ENCODE measurements at places on chromosomes 4 and X. TPM values are rescaled to one million over a fixed set of nuclear protein-coding genes. Genes with fewer than 3 reads are reported as not detected.

The DCAF4L1 gene
- total RNA-seq, result 0.32 TPM

The AFAP1 gene
- total RNA-seq, result 21.8 TPM

The SMIM14 gene
- 15.5 TPM for total RNA-seq

The ITIH6 gene
- total RNA-seq, result not detected

The ZFP92 gene
- total RNA-seq, result 0.55 TPM

The TRPC3 gene
- total RNA-seq, result not detected

The TMEM255A gene
- total RNA-seq, result 0.76 TPM

The KDM6A gene
- 51.2 TPM for total RNA-seq

The ZFYVE28 gene
- total RNA-seq, result 31.4 TPM

The POU4F2 gene
- not detected for total RNA-seq

The ARMCX1 gene
- 0.39 TPM for total RNA-seq

The GAGE12J gene
- total RNA-seq, result not detected

The SHOX gene
- total RNA-seq, result not detected

The EXOC1L gene
- total RNA-seq, result not detected

The GLRA2 gene
- not detected for total RNA-seq

The PNMA6A gene
- total RNA-seq, result 0.23 TPM

The GASK1B gene
- 0.70 TPM for total RNA-seq

The EMCN gene
- not detected for total RNA-seq

The IBSP gene
- total RNA-seq, result not detected

GRCh38 chrX:69113723-69114122, 51.5 kb downstream of the PJA1 start:
- DNase-seq, result no peak

DNA sequence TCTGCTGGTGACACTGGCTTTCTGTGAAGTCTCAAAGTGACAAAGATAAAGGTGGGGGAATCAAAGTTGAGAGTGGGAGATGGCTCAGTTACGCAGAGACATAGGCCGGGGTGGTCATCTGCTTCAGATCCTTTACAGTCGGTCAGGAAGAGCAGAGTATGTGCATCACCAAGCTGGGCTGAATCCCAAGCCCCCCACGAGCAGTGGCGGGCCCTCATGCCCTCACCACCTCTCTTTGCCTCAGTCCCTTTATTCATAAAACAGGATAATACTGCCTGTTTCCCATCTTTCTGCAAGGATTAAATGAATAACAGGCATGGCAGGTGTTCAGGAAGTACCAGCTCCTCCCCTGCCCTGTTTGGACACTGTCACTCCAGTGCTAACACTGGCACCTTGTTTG, 135.6 kb downstream of the EVC2 start:
- no peak for DNase-seq

GRCh38 chr4:118811832-118812231, 24.1 kb downstream of the SEC24D start:
- no peak for DNase-seq

DNA sequence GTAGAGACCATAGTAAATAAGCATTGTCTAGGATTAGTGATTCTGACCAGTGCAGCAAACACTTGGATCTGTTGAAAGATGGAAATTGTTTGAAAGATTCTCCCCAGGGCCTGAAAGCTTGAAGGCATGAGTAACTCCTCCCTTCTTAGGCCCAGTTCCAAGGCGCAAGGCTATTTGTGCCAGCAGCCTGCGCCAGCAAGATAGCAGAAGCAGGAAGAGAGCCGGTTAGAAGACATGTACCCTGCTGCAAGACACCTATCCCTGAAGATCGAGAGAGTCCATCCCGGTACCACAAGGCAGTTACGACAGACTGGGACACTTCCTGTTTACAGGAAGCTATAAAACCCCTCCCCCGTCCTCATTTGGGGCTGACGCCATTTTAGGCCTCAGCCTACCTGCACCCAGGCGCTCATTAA, 72.4 kb upstream of the JADE1 start:
- no peak for DNase-seq

GRCh38 chrX:140157143-140157542, 191.8 kb upstream of the CXorf66 start:
- no peak for DNase-seq

GRCh38 chr4:144872508-144873225, 225.3 kb downstream of the ANAPC10 start:
- DNase-seq, result no peak

- DNase-seq, result no peak
Observed at GRCh38 chr4:184347251-184348239, 126.8 kb downstream of the IRF2 start.

DNA sequence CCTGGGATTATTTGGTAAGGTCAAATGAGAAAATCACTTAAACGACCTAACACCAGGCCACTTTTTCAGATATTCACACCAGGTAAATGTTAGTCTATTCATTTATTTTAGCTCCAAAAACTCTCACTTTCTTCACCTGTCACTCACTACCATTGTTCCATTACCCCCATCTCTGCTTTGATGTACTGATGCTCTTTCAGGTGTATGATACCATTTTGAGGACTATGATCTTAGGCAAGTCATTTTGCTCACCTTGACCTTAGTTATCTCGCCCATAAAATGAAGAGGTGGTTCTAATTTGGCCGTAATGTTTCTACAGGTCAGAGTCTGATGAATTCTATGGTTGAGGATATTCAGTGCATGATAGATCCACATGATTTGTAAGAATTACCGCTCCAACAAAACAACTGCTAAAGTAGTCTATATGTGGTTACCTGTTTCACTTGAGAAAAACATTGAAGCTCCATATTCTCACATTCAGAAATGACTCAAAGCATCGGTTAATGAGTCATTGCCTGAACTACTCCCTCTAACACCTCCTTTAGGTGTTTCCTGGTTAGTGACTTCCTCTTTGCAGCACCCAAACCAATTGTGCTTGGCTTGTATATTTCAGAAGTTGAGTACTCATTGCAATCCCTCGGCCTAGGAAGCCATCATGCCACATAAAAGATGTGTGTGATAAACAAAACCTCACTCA, 4.5 kb downstream of the DTHD1 start:
- DNase-seq, result peak; percentile 81

- no peak for DNase-seq
Observed at GRCh38 chrX:39983715-39984114, 114.0 kb downstream of the BCOR start.

- DNase-seq, result peak; percentile 40
Observed at GRCh38 chr4:42519803-42520417, 122.6 kb downstream of the SHISA3 start.

GRCh38 chr4:120202222-120202621, 135.6 kb upstream of the MAD2L1 start:
- no peak for DNase-seq

DNA sequence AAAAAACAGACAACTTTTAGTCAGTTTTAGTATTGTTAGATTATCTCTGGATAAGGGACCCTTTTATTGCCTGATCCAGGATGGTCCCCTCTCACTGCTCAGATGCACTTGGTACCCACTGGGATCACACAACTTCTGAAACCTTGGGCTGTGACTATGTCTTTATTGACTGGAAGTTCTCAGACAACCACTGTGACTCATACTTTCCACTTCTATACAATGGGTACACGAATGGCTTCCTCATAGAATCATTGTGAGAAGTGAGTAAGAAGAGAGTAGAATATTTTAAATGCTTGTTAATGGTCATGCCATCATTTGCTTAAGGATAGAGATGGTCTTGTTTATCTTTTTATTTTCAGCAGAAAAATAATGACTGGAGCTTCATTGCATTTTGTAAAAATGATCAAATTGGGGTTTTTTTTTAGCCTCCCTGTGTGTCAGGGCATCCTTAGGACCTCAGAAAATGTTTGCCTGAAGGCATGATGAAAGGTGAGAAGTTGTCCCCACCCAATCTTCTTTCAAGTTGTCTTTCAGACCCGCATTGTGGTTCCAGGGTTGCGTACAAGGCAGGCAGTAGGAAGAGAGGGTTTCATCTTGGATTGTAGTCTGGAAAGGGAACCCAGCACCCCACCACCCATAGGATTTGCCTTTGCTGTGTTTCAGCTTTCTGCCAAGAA, 115.1 kb downstream of the CPEB2 start:
- no peak for DNase-seq

- peak; percentile 9 for DNase-seq
Observed at GRCh38 chr4:142817442-142817841, 28.7 kb downstream of the INPP4B start.

GRCh38 chrX:48923771-48924170, 4.9 kb upstream of the PIM2 start:
- DNase-seq, result no peak

GRCh38 chr4:39976945-39977488, 694 bp downstream of the PDS5A start:
- DNase-seq, result peak; percentile 47

GRCh38 chr4:180160195-180160983, 2082.8 kb upstream of the TENM3 start:
- no peak for DNase-seq

- no peak for DNase-seq
Observed at GRCh38 chrX:10631416-10632145, 11.2 kb upstream of the MID1 start.

- no peak for DNase-seq
Observed at GRCh38 chr4:87033902-87034301, 99.1 kb downstream of the AFF1 start.

DNA sequence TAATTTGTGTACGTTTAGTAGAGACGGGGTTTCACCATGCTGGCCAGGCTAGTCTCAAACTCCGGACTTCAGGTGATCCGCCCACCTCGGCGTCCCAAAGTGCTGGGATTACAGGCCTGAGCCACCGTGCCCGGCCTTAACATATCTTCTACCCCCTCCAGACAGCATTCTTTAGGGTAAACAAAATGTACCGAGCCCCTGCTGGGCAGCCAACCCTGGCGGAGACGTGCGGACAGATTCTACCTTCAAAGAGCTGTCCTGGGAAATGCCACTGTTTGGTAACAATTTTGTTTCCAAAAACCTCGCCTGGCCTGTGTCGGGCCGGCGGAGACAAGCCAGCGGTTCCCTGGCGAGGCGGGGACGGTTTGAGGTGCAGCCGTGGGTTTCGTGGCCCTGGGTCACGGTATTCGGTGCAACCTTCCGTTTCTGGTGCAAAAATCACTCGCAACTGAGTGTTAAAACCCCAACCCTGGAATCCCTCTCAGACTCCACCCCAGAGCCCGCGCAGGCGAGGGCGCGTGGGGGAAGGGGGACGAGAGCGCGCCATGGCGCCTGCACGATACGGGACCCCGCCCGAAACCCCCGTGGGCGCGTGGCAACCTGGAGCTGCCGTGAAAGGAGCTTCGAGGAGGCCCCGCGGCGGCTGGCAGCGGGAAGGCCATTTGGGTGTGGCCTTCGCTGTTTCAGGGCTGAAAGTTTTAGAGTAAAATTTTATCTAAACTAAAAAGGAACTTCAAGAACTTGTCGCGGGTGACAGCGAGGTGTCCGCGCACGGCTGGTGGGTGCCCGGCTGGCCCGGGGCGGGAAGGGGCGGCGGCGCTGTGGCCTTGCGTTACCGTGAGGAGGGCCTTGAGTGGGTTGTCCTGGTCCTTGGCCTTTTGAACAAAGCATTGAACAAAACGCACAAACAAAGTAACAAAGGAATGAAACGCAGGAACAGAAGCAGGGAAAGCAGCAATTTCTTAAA, 17.0 kb downstream of the MRFAP1 start:
- no peak for DNase-seq

DNA sequence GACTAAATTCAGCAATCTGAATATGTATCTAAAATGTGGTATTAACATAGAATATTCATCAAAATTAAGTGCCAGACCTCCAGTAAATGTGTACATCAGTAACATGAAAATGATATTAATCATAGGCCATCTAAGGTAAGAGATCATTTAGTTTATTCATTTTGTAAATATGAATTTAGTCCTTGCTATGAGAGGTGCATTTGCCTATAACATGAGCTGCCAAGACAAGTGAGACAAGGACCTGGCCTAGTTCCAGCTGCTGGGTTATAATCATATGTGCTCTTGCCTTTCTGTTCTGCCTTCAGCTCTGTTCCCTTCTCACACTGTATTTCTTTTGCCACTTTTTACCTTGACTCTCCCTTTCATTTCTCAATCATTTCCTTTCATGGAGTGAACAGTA, 160.0 kb downstream of the STIM2 start:
- no peak for DNase-seq

DNA sequence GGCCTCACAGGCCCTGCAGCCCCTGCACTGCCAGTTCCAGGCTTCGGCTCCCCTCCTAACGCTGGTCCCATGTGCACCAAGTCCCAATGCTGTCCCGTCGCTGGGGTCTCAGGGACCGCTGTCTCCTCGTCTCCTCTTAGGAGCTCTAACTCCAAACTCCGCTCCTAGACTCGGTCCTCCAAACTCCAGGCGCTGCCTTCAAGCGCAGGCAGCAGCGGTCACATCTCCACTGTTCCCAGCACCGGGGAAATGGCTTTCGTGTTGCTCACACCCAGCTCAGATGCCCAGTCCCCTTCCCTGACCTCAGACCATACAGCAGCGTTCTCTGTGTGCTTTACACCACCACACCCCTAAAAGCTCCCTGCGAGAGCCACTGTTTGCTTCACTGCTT, 19.6 kb upstream of the HMX1 start:
- DNase-seq, result no peak

- no peak for DNase-seq
Observed at GRCh38 chr4:5398056-5398455, 310.3 kb downstream of the EVC2 start.

- DNase-seq, result no peak
Observed at GRCh38 chr4:140641789-140642439, 73.2 kb upstream of the UCP1 start.

DNA sequence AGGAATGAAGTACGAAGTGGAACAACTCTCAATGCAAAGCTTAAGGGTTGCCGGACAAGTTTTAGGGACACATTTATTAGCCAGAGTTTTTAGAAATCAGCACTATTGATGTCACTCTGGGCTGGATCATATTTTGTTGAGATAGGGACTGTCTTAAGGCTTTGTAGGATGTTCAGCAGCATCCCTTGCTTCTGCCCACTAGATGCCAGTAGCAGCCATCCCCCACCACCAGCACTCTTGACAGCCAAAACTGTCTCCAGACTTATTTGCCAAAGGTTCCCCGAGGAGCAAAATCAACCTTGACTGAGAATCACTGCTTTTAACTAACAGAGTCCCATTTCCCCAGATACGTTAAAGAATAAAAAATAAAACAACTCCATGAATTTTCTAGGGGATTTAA, 1497.3 kb downstream of the STIM2 start:
- no peak for DNase-seq

DNA sequence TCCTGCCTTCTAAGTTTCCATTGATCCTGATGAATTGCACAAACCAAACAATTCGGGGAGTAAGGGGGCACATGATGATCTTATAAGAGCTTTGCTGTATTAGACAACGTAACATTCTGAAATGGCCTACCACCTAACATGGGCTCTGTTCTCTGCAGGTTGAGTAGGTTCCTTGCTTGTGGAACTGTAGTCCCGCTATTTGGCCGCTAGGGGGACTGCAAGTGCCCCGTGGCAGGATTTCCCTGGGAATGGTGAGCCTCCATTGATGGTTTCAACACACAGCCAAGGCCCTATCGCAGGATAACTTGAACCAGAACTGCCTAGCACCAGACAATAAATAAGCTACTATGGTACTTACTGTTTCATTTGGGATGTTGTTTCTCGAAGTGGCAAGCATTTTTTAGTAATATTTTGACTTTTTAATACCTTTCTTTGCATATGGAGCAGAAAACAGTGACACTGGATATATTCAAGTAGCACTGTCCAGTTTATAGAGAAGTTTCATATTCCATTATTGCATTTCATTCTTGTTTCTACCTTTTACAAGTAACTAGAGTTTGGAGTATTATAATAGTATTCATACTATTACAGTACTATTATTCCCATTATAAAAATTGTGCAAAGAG, 11.9 kb downstream of the AR start:
- DNase-seq, result no peak

GRCh38 chr4:945274-946102, 13.2 kb downstream of the TMEM175 start:
- DNase-seq, result no peak

- no peak for DNase-seq
Observed at GRCh38 chrX:44596277-44596676, 53.6 kb upstream of the FUNDC1 start.
